ENCODE measurements at places on chromosomes 13 and 19. TPM values are rescaled to one million over a fixed set of nuclear protein-coding genes. Genes with fewer than 3 reads are reported as not detected.

BCL3 gene
- 31.9 TPM for total RNA-seq

CEACAM1 gene
- 0.12 TPM for total RNA-seq

CCL25 gene
- total RNA-seq: not detected

FPR3 gene
- 0.23 TPM for total RNA-seq

FREM2 gene
- not detected for total RNA-seq

F2RL3 gene
- not detected for total RNA-seq

SERPINE3 gene
- not detected for total RNA-seq

DMKN gene
- 37.0 TPM for total RNA-seq

FLT3 gene
- total RNA-seq: not detected

SPACA4 gene
- total RNA-seq: not detected

IZUMO2 gene
- not detected for total RNA-seq

DENND1C gene
- total RNA-seq: not detected

HOMER3 gene
- total RNA-seq: 68.9 TPM

JAK3 gene
- 3.1 TPM for total RNA-seq

FAM124A gene
- 0.68 TPM for total RNA-seq

CD22 gene
- total RNA-seq: not detected

PDE4C gene
- 6.2 TPM for total RNA-seq

C19orf73 gene
- 12.3 TPM for total RNA-seq

ZNF324 gene
- total RNA-seq: 10.4 TPM

Data from pericardium fibroblast (primary cell).